ENCODE measurements at places on chromosomes 6 and 20.

- DNase-seq = no peak
Measured at GRCh38 chr6:133978896-133979240, 25.8 kb downstream of the TBPL1 start.

DNA sequence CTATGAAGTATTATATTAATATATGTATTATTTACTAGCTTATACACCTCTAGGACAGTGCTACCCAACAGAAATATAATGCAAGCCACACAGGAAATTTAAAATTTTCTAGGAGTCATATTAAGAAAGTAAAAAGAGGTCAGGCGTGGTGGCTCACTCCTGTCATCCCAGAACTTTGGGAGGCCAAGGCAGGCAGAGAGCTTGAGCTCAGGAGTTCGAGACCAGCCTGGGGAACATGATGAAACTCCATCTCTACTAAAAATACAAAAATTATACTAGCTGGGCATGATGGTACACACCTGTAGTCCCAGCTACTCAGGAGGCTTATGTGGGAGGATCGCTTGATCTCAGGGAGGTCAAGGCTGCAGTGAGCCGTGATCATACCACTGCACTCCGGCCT, 237.6 kb upstream of the ZNF217 start:
- no peak for DNase-seq

GRCh38 chr6:18596531-18596835, 209.3 kb downstream of the RNF144B start:
- no peak for DNase-seq

DNA sequence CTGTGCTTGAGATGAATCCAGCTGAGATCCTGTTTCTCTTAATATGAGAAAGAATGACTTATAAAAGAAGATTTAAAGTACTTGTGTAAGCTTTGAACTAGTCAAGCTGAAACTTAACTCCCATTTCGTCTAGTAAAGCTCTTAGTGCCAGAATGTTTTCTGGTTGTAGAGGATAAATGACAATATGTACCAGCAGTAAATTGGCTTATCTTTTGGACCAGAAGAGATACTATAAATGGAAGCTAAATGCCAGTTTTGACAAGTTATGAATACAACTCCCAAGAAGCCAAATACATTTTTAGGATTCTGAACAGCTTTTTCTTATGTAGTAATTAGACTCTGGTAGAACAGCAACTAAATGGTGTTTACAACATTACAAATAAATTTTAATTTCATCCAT, 608.7 kb downstream of the EYS start:
- no peak for DNase-seq

DNA sequence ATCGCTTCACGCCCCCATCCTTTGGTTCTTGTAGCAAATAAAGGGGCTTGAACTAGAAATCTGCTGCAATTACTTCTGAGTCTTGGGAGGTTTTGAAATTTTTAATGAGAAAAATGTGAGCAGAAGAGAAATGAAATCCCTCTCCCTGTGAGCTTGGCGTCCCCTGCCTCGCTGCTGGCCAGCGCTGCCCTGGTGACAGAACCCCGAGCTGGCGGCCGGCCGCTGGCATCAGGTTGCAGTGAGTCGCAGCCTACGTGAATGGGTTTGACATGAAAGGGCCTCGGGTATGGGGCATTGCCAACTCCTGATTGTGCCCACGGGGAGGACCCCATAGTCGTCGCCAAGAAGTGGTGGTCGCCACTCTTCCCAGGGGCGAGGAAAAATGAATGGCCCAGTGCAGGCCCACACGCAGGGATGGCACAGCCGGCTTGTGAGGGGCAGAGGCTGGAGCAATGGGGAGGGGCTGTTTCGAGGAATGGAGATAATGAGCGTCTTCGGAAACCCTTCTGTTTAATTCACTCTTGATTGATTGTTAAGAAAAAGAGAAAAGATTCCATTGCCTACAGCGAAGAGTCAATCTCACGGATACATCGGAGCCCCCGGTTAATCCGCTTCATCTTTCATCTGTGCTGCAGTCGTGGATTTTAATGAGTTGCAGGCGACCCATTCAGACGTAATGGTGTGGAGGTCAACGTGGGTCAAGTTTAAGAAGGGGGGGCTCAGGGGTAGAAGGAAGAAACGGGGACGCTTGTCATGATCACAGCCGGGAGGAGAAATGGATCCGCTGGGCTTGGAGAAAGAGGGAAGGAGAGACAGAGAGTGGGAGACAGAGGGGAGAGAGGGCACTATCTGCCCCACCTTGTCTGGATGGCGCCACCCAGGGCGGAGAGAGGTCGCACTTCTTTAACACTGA, 380.1 kb downstream of the THBS2 start:
- no peak for DNase-seq

DNA sequence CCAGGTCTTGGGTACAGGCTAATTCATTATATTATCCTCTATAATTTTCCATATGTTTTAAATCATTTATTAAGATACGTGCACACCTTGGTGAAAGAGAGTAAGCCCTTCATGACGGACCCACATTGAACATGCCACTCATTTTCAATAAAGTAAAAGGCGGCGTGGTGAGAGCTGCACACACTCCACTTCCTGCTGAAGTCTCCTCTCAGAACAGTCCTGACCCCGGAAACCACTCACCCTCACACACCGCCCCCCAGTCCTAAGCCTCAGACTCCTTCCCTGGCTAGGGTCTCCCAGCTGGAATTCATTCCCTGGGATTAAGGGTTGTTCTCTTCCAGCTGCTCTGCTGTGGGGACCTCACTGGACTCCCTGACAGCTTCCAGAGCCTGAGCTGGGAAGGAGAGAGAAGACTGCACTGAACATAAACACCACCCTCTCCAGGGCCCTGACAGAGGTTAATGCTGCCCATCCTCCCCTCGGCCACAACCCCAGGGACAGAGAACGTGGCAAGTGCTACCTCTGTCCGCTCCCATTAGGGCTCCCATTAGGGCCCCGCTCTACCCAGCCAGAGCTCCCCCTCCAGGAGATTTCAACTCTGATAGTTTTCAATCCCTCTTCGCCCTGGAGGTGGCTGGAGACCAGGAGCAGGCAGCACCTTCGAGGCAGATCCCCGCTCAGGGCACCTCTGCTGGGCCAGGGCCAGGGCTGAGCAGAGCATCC, 24.8 kb downstream of the GRM4 start:
- no peak for DNase-seq

DNA sequence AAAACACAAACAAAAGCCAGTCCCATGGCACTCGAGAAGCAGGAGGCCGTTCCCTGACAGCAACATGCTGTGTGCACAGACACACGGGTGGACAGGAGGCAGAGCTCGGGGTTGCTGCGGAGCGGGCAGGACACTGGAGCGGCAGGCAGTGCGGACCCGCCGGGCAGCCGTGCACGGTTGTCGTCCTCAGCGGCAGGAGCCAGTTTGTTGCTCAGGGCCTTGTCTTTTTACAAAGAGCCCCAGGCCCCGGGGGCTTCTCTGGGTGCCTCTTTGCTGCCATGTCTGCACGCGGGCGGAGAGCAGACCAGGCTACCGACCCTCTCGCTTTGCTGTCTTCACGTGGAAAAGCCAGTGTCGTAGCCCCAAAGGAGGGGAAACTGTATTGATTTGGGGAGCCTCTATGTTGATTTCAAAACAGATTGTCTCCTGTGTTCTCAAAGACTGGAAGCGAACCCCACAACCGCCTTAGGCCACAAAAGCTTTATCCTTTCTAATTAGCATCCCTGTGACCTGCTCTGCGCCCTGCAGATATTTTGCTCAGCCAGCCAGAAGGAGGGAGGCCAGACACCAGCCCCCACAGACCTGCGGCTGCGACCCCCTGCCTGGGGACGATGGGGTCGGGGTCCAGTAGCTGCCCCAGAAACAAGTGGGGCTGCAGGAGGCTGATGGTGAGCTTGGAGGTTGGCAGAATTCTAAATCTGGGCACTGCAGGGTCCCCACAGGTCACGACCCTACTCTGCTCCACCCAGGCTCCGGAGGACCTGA, 50.2 kb downstream of the ERMARD start:
- DNase-seq = no peak

- DNase-seq = no peak
Measured at GRCh38 chr6:52534966-52535390, 41.9 kb downstream of the TRAM2 start.

DNA sequence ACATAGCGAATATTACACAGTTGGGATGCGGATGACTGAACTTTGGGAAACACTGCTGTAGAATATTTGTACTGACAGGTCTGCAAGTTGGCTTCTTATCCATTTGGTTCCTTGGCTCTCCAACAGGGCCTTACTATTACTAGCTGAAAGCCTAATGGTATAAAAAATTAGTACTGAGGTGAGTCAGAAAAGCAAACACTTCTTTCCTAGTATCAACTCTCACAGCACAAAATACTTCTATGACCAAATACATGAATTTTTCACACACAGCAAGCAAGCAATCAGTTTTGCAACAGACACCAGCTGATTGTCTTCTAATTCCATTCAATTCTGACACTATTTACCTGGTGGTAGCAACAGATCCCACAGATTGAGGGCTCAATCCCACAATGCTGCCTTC, 168.3 kb downstream of the COL9A1 start:
- DNase-seq = no peak

DNA sequence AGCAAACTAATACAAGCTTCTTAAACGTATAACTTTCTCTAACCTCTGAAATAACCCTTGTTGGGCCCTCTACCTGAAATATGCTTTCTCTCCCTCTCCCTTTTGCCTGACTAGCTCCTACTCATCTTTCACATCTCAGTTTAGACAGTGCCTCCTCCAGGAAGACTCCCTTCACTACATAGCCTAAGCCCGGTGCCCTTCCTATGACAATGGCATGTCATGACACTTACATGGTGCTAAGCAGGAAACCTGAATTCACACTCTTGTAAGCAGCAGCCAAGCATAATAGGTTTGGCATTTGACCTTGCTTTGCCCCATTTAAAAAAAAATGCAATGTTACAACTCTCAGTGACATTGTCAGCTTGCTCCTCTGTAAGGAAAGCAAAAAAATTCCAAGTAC, 33.1 kb upstream of the FBXL4 start:
- DNase-seq = no peak

- DNase-seq = no peak
Measured at GRCh38 chr6:120700001-120700400, 634.3 kb downstream of the TBC1D32 start.

DNA sequence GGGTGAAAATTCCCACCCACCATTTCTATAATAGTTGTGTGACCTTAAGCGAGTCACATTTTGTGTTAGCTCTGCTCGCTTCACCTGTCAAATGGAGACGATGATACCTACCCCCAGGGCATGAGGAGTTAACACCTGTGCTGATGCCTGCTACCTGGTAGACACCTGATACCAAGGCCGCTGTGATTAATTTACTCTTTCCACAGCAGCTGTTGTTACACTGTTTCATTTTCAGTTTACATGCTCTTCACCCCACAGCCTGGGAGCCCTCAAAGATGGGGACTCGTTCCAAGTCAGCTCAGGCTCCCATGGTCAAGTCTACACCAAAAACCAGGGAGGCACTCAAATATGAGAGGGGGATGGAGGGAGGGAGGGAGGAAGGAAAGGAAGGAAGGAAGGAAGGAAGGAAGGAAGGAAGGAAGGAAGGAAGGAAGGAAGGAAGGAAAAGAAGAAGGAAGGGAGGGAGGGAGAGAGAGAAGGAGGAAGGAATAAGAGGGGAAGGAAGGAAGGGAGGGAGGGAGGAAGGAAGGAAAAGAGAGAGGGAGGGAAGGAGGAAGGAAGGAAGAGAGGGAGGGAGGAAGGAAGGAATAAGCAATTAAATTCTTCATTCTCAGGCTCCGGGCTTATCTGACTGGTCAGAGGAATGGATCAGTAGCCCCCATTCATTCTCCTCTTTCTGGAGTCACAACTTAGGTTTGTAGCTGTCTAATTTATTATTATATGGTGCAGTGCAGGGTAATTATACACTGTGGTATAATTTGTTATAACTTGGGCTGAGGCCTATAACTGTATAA, 40.9 kb downstream of the PDYN start:
- DNase-seq = no peak

DNA sequence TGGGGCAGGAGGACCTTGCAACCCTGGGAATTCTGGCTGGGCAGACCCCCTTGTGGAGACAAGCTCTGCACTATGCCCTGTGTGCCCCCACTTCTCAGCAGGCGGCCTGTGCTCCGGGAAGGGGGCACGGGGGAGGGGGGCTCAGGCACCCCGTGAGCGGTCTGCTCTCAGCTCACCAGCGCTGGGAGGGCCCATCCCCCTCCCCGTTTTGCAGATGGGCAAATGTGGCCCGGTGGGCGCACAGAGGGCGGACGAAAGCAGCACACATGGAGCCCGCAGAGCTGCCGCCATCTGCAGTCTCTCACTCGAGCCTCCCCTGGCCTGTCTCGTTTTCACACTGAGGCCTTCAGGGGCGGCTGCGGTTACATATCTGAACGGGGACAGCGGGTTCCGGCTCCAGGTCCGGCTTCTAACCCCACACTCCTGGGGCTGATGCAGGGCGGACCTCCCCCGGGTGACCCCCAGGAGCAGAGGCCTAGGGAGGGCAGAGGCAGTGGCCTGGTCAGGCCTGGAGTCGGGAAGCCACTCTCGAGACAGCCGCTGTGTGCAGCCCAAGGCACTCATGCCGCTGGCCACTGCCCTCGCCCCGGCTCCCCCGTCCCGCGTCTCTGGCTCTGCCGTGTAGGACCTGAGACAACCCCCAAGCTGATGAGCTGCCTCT, 13.9 kb downstream of the CHRNA4 start:
- no peak for DNase-seq

- DNase-seq = peak; percentile 69
Measured at GRCh38 chr20:33731693-33732165, at the start of gene ZNF341. TSS of gene ZNF341 (plus strand) at chr20:33731996. CDS start at chr20:33732022, 26 bp downstream.

DNA sequence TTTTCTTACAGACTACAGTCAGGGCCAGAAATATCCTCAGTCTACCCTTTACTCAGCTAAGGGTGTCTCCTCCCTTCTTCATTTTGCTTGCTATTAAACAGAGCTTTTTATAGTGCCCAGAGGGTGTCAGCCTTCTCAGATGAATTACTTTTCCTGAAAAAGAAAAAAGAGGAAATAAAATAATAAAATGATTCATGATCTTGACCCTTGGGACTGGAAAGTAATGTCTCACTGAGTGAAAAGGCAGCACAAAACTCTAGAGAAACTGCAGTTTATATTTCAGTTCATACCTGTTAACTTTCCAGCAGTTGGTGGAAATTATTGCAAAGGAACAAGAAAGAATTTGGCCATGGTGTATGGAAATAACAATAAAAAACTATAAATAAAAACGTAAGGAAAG, 170.6 kb downstream of the IBTK start:
- no peak for DNase-seq

DNA sequence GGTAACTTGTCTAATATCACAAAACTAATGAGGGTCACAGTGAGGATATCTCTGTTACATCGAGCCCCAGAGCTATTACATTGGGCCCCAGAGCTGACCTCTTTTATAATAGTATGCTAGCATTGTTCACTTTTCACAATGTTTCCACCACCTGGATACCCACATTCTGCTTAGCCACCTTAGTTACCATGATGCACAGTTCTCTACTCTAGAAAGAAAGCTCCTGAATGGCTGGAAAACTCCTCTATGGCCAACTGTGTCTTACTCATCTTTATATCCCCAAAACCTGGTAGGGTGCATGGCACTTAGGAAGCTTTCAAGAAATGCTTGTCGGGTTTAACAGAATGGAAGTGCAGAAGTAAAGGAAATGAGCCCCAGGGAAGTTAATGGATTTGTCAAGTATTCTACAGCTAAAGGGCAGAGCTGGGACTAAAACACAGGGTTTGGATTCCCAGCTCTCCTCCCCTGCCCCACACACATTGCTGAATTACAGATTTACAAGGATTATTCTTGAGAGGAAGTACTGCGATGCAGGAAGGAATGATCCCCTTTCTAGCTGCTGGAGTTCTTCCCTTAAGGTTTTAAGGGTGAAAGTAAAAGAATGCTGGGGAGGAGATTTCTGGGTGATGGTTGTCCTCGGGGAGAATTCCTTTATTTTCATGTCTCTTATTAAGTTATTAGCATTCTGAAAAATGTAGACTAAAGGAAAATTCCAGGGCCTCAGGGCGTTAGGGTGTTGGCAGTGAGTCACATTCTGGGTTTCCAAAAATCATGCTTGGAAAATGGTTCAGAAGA, 16.1 kb upstream of the HINT3 start:
- DNase-seq = no peak

- no peak for DNase-seq
Measured at GRCh38 chr6:79042799-79043126, 35.3 kb downstream of the PHIP start.
